ENCODE measurements at places on chromosomes 1 and 21.
A peak's percentile ranks its signal among the peaks of the same experiment; 100 is the strongest.

DNA sequence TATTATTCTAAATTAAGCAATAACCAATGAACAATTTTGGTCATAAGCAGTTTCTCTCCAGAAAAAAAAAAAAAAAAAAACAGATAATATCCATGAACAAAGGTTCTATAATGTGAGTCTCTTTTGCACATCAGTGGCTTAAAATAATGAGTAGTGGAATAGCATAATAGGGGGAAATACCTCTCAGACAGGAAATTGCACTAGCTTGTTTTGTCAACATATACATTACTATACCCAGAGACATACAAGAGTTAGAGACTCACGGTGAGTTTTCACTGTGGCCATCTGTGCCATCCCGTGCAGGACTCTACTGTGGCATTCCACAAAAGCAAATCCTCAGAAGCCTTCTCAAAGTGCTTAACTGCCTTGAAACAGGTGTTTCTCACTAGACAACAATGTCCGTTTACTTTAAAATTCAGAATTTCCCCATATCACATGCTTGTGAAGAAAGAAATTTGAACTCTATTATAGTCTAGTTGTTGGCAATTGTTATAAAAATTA, 697.9 kb downstream of the USP25 start:
- DNase-seq = no peak

DNA sequence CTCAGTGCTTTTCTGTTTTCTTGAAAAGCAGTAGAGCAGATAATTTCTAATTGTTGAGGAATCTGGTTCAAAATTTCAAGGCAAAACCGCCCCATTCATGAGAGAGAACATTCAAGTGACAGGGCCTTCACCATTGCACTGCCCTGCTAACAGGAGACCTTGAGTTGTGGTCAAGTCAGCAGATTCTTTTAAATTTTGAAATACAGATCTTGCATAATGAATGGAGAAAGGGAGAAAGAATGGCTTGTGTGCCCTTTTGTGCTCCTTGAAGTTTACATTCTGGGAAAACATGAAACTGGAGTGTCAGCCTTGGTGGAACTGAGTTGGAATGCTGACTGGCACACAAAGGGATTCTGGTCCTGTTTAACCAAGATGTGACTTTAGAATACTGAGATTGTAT, 164.5 kb upstream of the UBE2U start:
- no peak for DNase-seq

DNA sequence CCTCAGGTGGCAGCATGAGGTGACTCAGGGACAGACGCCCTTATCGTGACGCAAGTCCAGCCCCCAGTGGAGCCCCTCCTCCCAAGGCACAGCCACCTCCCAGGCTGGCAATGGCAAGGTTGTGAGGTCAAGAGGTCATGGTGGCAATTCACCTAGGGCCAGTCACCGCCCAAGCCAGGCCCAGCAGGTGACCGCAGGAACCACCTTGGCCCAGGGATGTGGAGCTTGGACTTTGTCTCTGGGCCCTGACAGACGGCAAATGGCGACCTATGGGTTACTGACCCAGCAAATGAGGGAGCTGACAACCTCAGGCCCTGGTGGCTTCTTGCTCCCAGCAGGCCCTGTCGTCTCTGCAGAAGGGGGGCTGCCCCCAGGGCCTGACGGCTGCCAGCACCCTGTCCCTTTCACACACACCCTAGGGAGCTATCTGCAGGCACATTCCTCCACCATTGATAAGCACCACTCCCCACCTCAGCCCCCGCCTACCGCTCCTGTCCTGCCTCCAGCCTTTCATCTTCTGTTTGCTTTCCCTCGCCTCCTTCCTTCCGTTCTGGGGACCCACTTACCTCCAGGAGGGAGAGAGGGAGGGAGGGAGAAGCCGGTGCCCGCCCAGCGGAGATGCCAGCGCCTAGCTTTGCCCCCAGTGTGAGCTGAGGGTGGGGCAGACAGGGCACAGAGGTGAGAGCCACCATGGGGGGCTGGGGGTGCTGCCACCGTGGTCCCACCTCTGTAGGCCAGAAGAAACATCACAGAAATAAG, 12.1 kb downstream of the EPHA2 start:
- no peak for DNase-seq

- no peak for DNase-seq
Observed at GRCh38 chr1:77245830-77246229, 26.6 kb upstream of the PIGK start.

GRCh38 chr1:199700551-199700950, 327.0 kb upstream of the NR5A2 start:
- DNase-seq = no peak

GRCh38 chr1:192225266-192225665, 67.0 kb downstream of the RGS18 start:
- DNase-seq = no peak

DNA sequence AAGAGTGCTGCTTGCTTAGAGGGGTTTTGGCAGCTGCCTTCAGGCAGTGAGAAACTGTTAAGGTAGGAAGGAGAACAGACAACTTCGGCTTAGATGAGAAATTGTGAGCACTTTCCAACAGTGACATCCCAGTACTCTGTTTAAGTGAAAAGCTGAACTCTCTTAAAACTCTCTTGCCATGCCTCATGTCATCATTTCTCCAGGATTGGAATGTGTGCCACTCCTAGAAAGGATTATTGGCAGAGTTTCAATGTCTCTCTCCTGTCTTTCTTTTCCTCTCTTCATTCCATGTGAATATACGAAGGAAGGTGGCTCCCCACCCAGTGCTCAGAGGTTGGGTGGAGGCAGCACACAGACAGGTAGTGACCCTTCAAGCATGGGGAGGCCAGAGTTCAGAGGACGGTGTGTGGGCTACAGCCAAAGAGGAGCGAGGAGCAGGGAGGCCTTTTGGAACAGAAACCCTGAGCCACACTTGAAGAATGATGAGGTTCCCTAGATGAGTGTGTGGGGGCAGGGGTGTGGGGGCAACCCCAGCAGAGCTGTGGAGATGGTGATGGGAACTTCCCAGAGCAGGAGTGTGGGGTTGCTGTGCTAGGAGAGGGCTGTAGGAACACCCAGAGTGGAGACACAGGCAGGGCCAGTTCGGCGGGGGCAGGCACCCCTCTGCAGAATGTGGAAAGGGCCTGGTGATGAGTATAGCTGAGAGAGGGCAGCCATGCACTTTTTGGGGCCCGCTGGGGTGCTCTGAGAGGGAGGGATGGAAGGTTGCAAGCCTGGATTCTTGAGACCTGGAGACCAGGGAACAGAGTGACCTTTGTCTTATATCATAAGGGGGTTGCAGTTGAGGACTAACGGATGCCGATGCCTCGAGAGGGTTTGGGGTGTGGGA, 58.8 kb downstream of the GALNT2 start:
- no peak for DNase-seq

GRCh38 chr1:23984417-23985186, 4.5 kb upstream of the SRSF10 start:
- DNase-seq = no peak

- no peak for DNase-seq
Observed at GRCh38 chr1:206551986-206552326, 44.6 kb downstream of the RASSF5 start.

GRCh38 chr1:163523375-163524029, 201.7 kb downstream of the NUF2 start:
- no peak for DNase-seq

GRCh38 chr1:246629030-246629429, 62.8 kb downstream of the CNST start:
- no peak for DNase-seq

DNA sequence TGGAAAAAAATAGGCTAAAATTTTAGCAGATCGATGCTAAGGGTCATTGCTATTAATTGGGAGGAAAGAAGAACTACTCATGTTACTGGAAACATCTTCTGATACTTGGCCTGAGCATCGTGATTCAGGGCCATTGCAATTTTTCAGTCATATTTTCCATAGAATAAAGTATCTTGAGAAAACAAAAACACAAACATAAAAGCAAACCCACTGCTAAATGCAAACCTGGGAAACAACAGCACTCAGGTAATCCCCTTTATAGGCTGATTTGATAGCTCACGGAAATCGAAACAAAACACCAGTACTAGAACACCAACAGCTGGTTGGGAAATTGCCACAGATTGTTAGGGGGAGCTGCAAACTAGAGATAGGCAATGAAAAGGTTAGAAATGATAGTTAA, 172.9 kb upstream of the ESRRG start:
- no peak for DNase-seq

- no peak for DNase-seq
Observed at GRCh38 chr1:234775477-234776246, 165.7 kb upstream of the IRF2BP2 start.

- DNase-seq = no peak
Observed at GRCh38 chr1:226787071-226787470, 48.0 kb upstream of the ITPKB start.

- DNase-seq = peak; percentile 93
Observed at GRCh38 chr21:45578176-45578801, 36.0 kb upstream of the SLC19A1 start.

All from DMS79 treated with DMSO at 0.1 percent for 48 hours (cell line).